HuH-7 (cell line): ENCODE measurements at places on chromosomes 3 and 15.

DNA sequence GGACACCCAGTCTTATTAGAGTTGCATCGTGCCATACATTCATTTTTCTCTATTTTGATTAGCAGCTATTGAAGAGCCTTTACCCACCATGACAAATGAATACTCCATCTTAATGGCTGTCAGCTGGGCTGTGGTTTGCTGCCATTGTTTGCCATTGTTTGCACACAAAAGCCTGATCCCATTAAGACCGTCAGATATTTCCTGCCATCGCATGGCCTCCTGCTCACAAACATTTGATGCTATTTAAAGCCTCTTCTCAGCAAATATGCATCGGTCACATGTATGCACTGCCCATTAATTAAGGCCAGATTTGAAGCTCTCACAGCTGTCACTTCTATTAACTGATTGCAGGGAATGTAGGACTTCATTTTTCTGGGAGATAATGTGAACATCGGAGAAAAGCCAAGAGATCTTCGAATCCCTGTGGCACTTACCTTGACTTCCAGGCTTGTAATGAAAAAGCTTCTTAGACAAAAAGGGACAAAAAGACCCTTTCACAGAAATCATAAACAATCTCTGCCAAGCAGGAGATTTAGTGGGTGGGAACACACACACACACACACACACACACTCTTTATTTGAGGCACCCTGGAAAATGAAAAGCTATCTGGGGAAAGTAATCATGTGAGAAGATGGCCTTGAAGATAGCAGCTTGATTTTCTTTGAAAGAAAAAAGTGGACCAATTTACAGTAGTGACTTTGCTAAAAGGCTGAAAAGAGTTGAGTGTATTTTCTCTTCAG lies 175.4 kb upstream of the NR2E3 start:
- DNase-seq = no peak

GRCh38 chr15:30978328-30978727 lies 13.1 kb downstream of the MTMR10 start:
- no peak for DNase-seq

GRCh38 chr15:70526974-70527325 lies 236.4 kb downstream of the UACA start:
- no peak for DNase-seq

GRCh38 chr3:70731046-70731445 lies 418.6 kb upstream of the MDFIC2 start:
- no peak for DNase-seq

GRCh38 chr15:100767001-100767825 lies 112.4 kb upstream of the ALDH1A3 start:
- DNase-seq = no peak

DNA sequence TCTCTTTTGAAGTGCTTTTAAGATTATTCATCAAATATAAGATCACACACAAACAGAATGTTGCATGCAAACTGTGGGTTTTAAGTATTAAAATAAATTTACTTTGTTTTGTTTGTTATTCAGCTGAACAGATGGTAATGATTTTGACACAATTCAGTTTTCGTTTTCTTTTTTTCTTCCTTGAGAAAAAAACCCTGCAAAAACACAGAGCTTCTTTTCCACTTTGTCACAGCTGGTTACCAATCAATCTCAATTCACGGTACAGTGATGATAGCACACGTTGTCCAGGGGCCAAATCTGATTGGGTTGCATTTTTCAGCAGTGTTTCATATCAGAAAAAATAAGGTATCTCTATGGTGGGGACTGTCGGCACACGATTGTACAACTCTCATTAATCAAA lies 473.6 kb downstream of the ROBO2 start:
- DNase-seq = no peak

DNA sequence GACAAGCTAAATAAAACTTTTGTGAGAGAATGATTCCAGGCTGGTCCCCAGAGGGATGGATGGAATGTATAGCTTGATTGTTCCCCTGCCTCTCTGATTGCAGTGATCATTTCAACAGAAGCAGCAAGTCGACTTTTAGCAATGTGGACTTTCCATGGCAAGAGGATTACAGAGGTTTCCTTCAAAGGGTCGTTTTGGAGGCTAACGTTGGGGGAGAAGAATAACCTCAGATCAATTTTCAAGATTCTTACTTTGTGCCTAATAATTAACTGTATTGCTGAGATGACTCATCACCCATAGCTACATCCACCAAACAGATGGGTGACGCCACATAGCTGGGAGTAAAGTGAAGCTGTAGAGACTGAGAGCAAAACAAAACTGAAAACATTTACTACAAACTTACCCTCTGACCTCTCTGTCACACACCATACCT lies 79.9 kb downstream of the GTPBP8 start:
- DNase-seq = no peak

DNA sequence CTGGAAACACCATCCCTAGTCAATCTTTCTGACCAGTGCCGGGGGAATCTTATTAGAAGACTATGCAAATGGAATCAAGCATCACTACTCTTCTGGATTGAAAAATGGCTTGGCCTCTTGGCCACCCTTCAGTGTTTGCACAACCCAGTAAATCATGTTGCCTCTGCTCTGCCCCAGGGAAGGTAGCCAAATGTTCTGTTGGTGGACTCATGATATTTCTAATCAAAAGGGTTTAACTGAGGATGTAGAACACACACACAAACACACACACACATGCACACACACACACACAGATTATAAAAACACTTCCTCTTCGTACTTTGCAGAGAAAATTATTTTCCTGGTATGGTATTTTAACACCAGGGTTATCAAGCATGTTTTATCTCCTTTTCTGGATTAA lies 7.9 kb downstream of the RBP2 start:
- no peak for DNase-seq

- DNase-seq = no peak
Observed at GRCh38 chr3:67349551-67350174, 304.7 kb downstream of the SUCLG2 start.

DNA sequence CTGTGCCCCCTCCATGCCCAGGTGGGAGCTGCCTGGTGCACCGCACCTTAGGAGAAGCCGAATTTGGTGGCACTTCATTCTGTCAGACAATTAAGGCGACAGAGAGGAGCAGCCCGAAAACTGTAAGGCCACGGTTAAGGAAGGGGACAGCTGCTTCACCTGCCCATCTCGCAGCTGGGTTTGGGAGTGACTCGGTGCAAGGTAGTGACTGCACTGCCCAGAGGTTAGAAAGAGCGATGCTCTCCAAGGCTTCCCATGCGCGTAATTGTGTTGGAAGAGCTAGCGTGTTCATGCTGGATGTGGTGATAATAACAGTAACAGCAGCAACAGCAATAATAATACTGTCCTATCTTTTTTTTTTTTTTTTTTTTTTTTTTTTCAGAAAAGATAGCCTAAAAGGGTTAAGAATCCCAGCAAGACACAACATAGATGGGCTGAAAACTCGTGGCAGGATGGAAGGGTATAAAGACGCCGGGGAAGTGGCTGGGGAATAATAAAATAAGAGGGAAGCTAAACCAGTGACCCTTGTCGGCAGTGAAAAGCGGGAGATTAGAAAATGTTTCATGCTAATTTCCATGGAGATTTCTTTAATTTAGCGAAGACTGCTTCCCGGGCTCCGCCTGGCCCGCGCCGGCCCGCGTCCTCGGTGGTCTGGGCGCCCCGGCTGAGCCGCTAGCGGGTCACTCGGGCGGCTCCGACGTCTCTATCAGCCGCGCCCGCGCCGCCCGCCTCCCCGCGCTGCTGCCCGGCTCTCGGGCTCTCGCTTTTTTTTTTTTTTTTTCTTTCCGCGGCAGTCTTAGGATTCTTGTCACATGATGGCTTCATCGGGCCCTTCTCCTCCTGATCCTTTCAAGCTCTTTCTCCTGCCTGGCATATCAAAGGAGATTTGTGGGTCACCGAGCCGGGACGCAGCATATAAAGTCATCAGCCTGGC lies 617.1 kb downstream of the NR2F2 start:
- no peak for DNase-seq

GRCh38 chr3:143084856-143085731 lies 34.5 kb upstream of the CHST2 start:
- no peak for DNase-seq

GRCh38 chr3:193559100-193559499 lies 4.4 kb upstream of the ATP13A4 start:
- no peak for DNase-seq
